ENCODE measurements at places on chromosomes 4 and X.

- DNase-seq, result no peak
Observed at GRCh38 chrX:3161681-3162080, 120.4 kb downstream of the ARSF start.

DNA sequence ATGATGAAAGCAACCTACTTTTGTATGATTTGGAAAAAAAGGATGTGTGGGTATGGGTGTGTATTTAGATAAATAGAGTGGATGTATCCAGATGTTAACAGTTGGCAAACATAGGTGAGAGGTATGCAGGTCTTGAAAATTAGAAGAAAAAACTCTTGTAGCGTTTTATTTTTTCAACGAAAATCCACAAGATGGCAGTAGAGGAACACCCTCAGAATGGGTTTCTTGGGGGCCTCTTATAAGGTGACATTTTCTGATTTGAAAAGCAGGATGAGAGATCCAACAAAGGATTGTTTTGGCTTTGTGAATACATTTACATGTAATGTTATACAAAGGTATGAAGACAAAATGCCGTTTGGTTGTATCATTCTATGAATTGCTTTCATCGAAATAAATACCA is 68.3 kb downstream of the FMR1NB start:
- no peak for DNase-seq

DNA sequence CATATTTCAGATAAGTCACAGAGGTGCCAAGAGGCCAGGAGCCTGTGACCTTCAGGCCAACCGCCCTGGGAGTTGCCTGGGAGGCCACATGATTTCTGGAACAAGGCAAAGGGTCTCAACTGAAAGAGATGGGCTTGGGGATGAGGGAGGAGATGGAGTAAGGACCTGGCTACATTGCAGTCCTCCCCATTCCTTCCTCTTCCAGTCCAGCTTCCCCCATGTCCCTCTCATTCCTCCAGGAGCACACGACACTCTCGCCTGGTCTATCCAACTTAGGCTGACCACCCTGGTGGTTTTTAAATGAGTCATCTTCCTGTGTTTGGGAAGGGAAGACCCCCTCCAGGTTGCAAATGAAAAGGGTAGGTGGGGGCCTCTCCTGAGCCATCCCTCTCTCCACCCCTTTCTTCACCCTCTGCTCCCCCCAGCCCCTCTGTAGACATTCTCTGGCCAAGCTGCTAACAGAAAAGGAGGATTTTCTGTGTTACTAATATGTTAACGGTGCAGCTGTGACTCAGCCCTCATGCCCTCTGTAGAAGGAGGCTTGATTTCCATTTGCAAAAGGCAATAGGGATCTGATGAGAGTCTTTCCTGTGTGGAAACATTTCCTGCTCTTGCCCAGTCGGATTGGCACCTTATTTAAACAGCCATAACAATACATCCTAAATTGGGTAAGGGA is 79.2 kb downstream of the RTL5 start:
- DNase-seq, result no peak

DNA sequence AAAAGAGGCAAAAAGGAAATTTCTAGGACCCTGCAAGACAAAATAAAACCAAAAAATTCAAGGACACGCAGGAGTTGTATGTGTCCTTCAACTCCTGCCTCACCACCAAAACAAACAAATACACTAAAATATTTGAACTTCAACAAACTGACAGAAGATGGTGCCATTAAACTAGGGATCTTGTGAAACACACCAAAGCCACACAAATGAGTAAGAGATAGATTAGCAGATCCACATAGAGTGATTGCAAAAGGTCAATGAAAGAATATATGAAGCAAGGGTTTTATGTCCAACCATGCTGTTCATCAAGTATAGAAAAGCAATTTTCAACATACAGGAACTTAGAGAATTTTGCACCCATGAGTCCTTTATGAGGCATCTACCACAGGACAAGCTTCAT is 40.1 kb upstream of the SCML1 start:
- DNase-seq, result no peak

DNA sequence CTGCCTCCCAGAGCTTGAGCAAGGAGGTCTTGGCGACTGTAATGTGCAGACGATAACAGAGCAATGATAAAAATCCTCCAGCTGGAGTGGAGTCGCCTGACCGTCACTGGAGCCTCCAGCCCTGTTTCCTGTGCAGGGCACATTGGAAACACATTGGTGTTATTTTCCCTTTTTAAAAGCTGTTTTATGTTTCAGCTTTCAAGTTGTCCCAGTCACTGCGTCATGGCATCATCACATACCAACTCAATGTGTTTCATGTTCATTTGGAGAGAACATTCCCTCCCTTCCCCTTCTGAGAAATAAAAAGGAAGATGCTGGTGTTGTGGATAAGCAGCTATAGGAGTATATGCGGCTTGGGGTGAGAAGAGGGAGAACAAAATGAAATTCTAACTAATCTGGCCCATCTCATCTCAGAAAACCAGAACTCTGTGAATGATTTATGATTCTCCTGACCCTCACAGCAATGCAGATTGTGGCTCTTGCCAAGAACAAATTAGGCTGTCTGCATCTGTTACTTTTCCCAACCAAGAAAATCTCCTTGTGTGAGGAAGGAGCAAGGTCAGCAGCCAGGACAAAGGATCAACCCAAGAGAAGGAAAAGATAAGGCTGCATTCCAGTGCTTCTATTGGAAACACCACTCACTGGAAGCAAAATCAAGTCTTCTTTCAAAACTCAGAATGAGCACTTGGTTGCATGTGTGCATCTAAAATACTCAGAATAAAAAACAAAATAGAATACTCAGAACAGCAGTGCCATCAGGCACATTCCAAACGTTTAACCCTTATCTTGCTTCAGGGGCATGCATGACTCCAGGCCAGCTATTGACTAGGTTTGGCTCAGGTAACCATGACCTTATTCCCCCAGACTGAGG is 134.4 kb downstream of the RASL11B start:
- DNase-seq, result no peak

GRCh38 chrX:107935200-107935599 is 47.0 kb downstream of the TEX13B start:
- DNase-seq, result no peak

DNA sequence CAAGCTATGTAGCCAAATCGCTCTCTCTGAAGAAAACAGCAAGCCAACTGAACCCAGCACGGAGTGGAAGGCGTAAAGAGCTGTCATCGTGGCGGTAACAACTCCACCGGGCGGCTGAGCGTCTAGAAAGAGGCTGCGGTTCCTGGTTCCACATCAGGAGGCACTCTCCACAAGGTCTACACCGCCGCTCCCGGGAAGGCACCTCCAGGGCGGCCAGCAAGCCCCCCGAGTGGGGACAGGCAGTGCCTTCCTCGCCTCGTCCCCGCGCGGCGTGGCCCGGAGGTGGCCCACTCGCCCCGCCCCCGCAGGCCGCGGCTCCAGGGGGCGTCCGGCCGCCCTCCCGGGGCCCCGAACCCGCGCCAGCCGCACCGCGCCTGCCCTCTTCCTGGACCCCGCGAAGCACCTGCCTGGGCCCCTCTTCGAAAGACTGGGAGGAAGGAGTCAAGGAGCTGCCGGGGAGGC is 755 bp downstream of the KLHL8 start:
- DNase-seq, result peak; percentile 40

- DNase-seq, result no peak
Observed at GRCh38 chrX:42708222-42708621, 69.7 kb downstream of the PPP1R2C start.

DNA sequence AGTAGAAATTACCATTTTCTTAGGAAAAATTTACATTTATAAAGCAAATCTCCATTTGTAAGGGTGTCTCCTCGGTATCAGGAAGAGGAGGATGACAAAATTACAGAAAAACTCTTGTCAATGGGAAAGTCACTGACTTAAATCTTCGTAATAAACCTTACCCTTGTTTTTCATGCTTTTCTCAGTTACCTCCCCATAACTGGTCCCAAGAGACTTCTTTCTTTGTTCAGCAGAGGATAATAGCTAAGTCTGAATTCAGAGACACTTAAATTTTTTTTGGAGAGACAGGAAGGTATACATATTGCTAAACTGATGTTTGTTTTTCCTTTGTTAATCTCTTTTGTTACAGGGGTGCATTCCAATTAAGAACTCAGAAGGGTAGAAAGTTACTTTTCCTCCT is 125.5 kb upstream of the JADE1 start:
- DNase-seq, result no peak

GRCh38 chr4:95627709-95628108 is 78.9 kb upstream of the UNC5C start:
- DNase-seq, result no peak

DNA sequence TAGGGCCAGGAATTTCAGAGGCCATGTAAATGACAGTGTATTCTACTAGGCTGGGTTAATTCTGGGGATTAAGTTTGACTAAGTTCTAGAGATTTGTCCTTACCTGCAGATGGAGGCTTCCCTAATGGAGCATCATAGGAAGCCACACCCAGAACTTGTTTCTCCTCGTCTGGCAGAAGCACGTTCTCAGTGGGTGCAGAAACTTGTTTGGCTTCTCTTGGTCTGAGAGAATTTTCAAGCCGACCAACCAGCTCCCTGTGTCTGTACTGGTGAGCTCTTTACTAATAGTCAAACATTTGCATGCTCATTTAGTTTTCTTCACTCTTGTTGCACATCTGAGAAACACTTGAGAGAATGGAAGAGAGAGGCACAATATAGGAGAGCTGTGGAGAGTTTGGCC is 907 bp upstream of the ATP10D start:
- DNase-seq, result no peak

- no peak for DNase-seq
Observed at GRCh38 chr4:146053891-146054290, 115.3 kb upstream of the ZNF827 start.

GRCh38 chr4:10171055-10171454 is 54.5 kb upstream of the WDR1 start:
- DNase-seq, result no peak

GRCh38 chr4:172308078-172308477 is 494.9 kb downstream of the GALNTL6 start:
- no peak for DNase-seq

- DNase-seq, result no peak
Observed at GRCh38 chr4:158008551-158009218, 164.1 kb downstream of the GASK1B start.

GRCh38 chr4:172725581-172725980 is 443.0 kb upstream of the GALNT7 start:
- DNase-seq, result no peak

GRCh38 chr4:185587427-185588161 is 52.3 kb upstream of the PDLIM3 start:
- peak; percentile 65 for DNase-seq

DNA sequence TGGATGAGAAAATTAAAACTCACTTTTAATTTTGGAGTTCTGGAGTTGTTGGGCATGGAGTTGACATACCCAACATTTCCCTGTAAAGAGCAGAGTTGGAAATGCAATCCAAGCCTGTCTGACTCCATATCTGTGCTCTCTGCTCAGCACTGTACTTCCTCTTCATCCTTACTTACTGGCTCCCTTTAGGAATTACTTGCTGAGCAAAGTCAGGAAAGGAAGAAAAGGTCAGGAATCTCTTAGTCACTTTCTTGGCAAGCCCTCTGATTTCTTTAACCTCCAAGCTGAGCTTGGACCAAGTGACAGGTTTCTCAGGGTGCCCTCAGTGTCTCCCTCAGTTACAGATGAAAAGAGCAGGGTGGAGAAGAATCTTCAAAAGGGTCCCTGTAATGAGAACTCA is 501.5 kb downstream of the ZIC3 start:
- DNase-seq, result no peak

GRCh38 chr4:17535906-17536305 is 20.9 kb downstream of the CLRN2 start:
- no peak for DNase-seq

GRCh38 chr4:121358473-121358872 is 22.3 kb downstream of the QRFPR start:
- DNase-seq, result no peak

DNA sequence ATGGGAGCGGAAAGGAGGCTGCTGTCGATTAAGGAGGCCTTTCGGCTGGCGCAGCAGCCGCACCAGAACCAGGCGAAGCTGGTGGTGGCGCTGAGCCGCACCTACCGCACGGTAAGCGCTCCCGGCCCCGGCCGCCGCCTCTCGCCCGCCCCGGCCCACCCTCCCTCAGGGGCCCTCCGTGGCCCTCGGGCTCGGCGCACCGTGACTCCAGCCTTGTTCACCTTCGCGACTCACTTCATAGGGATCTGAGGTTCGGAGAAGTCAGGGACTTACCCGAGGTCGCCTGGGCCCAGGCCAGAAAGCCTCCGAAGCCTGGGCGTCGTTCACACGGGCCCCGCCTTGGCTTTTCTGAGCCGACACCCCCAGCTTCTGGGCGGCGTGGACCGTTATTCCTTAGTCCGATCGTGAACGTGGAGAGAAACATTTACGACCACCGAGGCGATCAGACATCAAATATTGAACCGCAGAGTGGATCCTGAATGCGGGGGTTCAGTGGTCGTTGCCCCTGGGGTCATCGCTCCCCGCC is 362 bp downstream of the NCAPG start:
- no peak for DNase-seq

DNA sequence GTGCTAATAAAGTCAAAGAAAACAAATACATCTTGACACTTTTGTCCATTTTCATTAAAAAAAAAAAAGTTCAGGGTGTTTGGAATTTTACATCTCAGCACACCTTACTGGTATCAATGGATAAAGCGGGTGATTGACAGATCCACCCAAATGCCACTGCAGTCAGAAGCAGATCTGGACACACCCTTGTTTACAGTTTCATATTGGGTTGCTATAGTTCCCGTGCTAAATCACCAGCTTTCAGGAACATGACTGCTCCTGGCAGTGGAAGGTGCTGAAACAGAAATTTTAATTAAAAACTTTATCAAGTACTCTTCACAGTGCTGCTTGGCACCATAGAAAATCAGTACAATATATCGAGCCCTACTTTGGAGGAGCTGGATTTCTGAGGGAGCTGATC is 116.3 kb downstream of the STOX2 start:
- DNase-seq, result no peak

DNA sequence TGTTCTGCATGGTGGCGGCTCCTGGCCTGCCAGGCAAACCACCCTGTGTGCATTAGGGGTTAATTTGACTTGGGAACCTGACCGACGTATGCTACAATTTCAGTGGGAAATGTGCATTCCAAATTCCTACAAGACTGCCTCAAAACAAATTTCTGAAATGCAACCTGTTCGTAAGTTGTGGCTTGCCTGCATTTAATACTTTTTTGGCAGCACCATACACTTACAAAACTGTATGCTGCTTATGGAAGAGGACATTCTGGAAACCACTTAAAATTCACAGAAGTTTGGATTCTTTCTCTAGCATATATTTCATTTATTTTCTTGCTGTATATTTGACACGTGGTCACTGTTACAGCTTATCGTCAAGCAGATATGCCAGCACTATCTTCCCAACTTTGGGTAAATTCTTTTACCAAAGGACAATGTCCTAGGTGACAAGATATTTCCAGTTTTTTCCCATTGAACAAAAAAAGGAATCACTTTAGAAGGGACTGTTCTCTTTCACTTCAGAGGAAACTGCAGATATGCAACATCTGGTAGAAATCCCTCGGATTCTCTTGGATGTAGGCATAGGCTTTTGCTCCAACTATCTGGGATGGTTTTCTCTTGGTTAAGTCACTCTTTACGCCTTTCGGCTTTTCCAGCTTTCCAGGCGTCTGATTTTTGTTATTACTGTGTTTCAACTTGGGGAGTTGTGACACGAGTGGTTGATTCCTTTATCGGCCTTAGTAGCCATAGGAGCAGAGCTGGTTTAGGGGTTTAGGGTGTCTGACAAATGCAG is 9.7 kb upstream of the TENM3 start:
- DNase-seq, result no peak

GRCh38 chr4:137623013-137623412 is 90.7 kb upstream of the PCDH18 start:
- no peak for DNase-seq

All from stimulated activated CD4-positive, alpha-beta T cell treated with anti-CD3 and anti-CD28 coated beads, Interleukin-12 subunit alpha, Interleukin-12 subunit beta, amount 100 ng/mL, for 4 hours (primary cell).